ENCODE measurements at places on chromosomes 12 and 14.

GRCh38 chr12:76274420-76275083, 73.7 kb downstream of the BBS10 start:
- DNase-seq: no peak

DNA sequence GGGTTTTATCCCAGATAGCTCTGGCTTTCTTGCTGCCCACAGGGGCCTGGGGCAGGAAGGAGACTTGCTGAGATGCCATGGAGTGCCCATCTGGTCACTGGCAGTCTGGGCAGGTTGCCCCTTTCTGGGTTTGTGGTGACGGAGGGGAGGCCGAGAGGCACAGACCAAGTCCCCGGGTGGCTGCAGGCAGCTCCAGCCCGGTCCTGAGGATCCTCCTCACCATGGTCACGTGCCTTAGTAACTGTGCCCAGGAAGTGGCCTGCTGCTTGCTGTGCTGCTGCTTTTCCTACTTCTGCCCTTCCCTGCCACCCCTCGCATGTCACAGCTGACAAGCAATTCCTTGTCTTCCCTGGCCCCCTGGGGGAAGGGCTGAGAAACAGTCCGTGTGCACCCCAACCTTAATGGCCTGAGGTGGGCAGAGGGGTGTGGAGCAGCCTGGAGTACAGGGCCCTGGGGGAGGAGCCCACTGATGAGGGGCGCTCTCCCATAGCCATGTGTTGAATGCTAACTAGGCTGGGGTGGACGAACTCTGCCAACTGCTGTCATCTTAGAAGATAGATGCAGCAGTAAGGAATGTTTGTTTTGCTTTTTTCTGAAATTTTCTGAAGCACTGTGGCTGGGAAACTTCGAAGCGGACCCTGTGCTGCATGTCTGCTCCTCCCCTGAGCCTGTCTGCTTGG, 54.9 kb upstream of the SRSF5 start:
- no peak for DNase-seq

DNA sequence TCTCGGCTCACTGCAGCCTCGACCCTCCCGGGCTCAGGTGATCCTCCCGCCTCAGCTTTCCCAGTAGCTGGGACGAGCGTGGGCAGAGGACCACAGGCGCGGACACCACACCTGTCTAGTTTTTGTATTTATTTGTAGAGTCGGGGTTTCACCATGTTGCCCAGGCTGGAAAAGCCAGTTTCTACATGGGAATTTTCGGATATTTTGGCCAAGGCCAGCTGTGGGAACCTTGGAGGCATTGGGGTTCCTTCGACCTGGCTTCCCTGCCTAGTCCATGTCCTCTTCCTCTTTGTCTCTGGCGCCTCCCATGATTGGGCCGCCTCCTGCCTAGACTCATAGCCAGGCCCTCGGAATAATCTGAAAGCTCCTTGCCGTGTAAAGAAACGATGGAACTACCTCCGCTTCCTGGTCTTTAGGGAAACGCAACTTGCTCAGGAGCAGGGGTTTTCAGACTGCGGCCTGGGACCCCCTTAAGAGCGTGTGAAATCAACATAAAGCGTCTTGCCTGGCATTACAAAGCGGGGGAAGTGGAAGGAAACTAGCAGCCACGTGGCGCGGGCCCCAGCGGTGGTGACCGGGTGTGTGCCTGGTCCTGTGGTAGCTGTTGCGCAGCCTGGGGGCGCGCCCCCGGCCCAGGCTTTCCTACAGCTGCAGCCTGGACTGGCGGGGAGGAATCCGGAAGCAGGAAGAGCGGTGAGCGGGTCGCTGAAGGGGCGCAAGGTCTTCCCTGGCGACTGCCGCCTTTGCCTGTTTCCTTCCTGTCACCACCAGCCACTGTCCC, 1.4 kb upstream of the HSP90AA1 start:
- peak; percentile 48 for DNase-seq

DNA sequence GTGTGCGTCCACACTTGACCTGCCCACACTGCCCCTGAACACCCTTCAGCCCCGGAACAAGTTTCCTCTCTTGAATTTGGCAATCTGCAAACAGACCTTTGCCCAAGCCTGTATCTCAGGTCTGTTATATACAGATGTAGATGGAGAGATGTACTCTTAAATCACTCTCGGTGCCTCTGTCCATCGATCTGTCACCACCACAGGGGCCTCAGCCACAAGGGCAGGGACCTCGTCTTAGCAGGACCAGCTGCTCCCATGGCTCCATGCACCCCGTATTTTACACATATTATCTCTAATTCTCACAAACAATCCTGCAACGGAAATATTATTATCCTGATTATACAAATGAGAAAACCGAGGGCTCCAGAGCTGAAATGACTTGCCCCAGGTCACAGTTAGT, 313.4 kb downstream of the BCL11B start:
- no peak for DNase-seq

DNA sequence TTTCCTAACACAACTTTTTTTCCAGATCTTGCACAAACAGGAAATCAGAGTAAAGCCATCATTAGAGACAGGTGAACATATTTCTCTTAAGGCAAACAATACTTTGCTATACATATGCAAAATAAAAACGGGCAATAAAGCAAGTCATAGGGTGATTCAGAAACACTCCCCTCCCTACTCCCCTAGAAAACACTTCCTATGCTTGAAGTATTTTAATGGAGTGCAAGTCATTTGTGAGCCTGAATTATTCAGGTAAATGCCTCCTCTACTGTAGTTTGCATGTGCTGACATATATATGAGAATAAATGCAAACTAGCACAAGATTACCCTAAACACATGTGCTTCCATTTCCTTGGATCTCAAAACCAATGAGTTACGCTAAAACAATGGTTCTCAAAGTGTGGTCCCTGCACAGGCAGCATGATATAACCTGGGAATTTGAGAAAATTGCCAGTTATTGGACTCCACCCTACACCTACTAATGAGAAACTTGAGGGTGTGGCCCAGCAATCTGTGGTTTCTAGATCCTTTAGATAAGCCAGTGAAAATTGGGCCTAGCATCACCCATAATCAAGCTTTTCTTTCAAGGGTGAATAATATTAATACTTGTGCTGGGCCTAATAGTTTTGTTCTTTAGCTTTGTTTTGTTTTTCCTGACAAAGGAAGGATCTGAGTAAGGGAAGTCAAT, 159.7 kb upstream of the BMP4 start:
- DNase-seq: no peak

DNA sequence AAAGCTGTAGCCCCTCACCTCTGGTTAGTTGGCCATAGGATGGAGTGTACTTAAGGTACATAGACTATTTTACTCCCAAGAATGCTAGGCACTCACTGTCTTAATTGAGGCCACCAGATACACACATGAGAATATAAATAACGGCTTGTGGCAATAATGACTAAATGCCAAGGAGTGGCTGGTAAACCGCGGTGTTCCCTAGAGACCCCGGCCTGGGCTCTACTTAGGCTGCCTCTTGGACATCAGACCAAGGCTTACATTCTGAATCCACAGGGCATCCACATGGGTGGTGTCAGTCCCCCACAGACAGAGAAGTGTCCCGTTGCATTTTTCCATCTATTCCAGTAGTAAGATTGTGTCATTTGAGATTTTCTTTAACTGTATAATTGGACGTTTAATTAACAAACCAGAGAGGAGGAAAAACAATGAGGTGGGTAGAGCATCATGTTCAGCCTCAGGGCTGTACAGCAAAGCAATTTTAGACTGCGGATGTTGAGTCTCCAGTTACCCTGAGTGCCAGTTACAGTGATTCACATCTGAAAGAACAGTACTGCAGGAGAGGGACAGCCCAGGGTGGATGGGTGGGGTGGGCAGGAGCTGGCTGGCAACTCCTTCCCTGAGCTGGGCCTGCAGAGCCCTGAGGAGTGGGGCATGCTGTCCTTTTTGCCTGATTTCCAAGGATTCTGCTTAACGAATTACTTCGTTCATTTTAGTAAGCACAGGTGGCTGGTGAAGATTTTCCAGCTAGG, 20.5 kb downstream of the CKB start:
- DNase-seq: no peak

- DNase-seq: peak; percentile 8
These were observed 15.3 kb downstream of the SPIC start for GRCh38 chr12:101490286-101490920.

DNA sequence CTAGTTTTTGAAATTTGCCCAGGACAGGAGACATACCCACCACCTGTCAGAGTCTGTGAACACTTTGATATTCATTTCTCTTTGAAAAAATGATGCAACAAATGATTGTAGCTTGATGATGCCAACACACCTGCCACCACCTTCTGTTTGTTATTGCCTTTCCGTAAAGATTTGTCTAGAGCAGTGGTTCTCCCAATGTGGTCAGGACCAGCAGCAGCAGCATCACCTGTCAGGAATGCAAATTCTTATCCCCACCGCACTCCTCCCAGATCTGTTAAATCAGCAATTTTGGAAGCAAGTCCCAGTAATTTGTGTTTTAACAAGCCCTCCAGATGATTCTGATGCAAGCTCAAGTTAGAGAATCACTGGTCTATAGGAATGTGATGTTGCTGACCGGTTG, 9.9 kb downstream of the CCDC175 start:
- DNase-seq: no peak

- DNase-seq: no peak
These were observed 240.5 kb downstream of the ADGRD1 start for GRCh38 chr12:131194166-131194565.

DNA sequence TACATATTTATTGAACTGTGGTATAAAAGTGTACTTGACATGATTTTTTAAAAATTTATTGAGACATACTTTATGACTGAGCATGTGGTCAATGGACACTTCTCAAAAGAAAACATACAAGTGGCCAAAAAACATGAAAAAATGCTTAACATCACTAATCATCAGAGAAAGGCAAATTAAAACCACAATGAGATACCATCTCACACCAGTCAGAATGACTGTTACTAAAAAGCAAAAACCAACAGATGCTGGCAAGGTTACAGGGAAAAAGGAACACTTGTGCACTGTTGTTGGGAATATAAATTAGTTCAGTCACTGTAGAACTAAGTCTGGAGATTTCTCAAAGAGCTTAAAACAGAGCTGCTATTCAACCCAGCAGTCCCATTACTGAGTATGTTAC, 1177.6 kb downstream of the GALC start:
- DNase-seq: no peak

GRCh38 chr14:90850487-90850886, 34.3 kb upstream of the TTC7B start:
- no peak for DNase-seq

DNA sequence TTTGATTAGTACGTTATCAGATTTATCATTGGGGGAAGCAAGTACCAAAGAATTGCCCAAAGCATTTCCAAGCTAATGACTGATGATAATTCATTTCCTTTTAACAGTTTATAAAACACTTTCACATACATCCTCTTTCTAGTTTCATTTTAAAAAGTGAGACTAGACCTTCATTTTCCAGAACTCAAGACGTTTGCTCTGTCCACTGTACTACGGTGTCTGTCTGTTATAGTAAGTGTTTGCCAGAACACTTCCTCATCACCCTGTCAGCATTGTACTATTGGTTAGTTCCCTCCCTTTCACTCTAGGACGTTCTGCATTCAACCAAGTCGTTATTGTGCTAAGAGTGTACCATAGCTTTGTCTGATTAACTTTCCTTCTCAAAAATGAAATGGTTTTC, 81.7 kb upstream of the TMEM263 start:
- no peak for DNase-seq

- peak; percentile 48 for DNase-seq
These were observed 23.0 kb downstream of the PDE6H start for GRCh38 chr12:14995583-14996425.

DNA sequence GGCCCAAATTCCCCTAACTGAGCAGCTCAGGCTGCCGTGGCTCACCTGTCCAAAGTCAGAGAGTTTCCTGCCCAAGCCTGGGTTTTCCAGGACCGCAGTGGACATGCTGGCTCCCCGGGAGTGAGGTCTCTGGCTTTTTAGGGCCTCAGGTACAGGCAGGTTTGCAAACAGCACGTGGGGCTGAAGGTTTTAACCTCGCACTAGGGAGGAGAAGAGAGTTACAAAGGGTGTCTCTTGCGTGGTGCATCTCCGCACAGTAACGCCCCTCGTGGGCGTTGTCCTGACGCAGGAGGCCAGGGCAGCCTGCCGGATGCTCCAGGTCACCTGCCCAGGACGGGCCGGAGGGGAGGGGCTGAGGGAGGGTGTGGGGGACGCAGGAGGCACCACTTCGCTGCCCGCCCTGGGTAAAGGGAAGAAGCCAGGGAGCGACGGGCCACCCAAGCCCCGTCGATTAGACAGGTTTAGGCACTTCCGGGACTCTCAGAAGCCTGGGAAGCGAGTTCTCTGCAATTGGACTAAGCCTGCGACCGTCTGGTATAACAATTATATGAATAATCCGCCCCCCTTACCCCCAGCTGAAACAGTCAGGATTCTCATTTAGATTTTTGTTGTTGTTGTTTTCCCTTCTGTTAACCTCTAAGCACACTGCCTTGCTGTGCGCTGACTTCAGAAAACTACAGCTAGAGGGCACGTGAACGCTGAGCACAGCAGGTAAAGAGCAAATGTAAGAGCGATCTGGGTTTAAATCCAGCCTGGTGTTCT, at the start of gene PAH:
TSS of gene PAH (minus strand) at position 219 of the 762 bp plus-strand sequence. CDS start at position 105, 114 bp downstream.
- no peak for DNase-seq

GRCh38 chr12:65532764-65533163, 254.3 kb downstream of the MSRB3 start:
- DNase-seq: no peak

- DNase-seq: peak; percentile 52
These were observed 316.8 kb downstream of the SNAPC1 start for GRCh38 chr14:62079038-62079437.

- DNase-seq: no peak
These were observed 22.2 kb downstream of the JAG2 start for GRCh38 chr14:105146181-105146975.

- DNase-seq: no peak
These were observed 60.6 kb downstream of the NOC4L start for GRCh38 chr12:132204793-132205270.

GRCh38 chr12:86727160-86727559, 471.0 kb upstream of the MGAT4C start:
- DNase-seq: no peak

DNA sequence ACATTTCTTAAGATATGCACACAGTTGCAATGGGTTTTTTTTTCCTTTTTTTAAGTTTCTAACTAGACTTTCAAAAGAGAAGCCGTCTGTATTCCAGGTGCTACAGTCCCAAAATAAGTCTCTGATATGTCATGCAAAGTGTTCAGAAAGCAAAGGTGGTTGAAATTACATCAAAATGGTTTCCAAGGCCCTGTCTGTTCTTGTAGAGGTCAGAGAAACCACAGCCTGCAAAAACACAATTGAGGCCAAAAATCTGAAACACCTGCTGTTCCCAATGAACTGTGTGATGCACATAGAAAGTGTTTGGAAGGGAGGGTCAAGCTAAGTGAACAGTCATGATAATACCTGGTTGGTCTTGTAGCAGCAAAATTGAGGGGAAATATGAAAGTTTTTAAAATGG, 91.0 kb downstream of the VRK1 start:
- no peak for DNase-seq
